ENCODE measurements at places on chromosomes 2 and 18.

GRCh38 chr2:147416099-147416498 is 428.7 kb upstream of the ACVR2A start:
- DNase-seq: no peak

DNA sequence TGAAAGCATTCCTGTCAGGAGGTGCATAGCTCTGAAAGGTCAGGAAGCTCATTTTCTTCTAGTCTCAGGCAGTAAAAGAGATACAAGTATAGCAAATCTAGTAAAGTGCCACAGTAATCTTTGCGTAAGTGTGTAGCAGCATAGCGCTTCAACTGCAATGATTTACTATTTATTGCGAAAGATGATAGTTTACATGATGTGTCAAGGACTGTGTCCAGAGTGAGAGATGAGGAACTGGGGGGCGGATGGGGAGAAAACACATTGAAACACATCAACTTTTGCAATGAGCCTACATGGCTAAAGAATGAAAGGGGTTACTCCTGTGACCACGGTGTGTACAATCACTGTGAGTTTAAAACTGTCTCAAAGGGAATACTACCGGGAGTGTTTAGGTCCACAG is 644.4 kb downstream of the GALR1 start:
- DNase-seq: no peak

GRCh38 chr2:86025229-86025820 is 80.4 kb downstream of the POLR1A start:
- no peak for DNase-seq

- no peak for DNase-seq
Measured at GRCh38 chr18:64273724-64274123, 124.8 kb upstream of the LINC00305 start.

DNA sequence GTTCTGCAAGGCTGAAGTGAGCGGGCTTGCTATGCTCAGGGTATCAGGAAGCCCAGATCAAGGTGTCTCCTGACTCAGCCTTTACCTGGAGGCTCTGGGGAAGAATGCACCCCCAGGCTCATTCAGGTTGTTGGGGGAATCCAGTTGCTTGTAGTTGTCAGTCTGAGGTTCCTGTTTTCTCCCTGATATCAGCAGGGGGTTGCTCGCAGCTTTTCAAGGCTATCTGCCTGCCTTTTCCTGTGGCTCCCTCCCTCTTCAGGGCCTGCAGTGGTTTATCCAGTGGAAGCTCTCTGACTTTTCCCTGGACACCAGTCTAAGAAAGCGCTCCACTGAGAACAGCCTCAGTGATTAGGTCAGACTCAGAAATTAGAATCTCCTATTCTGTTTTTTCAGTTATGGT is 116.6 kb downstream of the PTPRM start:
- DNase-seq: no peak

GRCh38 chr18:60905699-60906098 is 427.5 kb upstream of the CDH20 start:
- no peak for DNase-seq

GRCh38 chr2:108575132-108575966 is 41.1 kb downstream of the LIMS1 start:
- DNase-seq: no peak

DNA sequence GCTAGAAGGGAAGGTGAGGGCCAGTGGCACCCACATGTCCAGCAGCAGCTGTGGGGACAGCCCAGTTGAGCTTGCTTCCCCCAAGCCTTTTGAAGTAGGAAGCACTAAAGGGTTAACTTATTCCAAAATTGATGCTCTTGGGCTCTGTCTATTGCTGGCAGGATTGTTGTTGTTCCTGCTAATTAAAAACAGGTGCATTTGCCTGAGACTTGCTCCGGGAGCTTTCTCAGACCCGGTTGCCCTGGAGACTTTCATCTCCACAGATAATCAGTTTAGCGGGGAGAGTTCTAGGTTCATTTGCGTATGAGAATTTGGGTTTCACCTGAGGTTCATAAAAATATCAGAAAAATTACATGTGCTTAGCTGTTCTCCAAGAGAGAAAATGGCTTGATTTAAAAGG is 277.3 kb downstream of the LRATD1 start:
- no peak for DNase-seq

DNA sequence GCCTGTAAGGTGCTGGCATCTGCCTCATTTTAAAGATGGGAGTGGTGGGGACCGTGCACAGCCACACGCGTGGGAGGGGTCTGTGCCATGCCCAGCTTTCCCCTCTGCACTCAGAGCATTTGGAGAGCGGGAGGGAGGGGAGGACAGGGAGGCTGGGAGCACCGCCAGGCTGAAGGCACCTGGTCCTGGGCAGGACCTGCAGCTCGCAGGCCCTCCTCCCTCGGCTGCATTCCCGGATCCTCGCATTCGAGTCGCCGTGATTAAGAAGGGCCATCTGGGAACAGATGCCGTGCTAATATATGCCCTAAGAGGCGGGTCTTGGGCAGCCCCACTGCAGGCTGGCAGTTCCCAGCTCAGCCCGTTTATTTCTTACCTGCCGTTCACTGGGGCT is 84.0 kb downstream of the PTGR3 start:
- no peak for DNase-seq

DNA sequence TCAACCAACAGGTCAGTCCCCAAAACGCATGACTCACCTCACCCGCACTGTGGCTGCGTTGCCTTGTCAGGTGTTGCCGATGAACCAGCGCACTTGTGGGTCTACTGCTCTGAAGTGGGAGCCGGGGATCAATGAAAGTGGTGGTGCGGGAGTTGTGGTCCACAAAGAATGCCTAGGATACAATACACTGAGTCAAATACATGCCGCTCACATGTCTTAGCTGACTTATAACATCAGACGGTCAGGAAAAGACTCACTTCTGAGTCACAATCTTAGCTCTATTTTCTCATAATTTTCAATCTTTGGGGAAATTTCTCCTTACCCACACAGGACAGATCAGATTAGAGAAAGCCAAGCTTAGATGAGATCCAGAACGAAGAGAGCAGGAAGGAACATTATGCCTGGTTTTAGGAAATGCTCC is 107.1 kb upstream of the STK17B start:
- DNase-seq: no peak

- DNase-seq: no peak
Measured at GRCh38 chr2:160635488-160635887, 141.9 kb upstream of the RBMS1 start.

DNA sequence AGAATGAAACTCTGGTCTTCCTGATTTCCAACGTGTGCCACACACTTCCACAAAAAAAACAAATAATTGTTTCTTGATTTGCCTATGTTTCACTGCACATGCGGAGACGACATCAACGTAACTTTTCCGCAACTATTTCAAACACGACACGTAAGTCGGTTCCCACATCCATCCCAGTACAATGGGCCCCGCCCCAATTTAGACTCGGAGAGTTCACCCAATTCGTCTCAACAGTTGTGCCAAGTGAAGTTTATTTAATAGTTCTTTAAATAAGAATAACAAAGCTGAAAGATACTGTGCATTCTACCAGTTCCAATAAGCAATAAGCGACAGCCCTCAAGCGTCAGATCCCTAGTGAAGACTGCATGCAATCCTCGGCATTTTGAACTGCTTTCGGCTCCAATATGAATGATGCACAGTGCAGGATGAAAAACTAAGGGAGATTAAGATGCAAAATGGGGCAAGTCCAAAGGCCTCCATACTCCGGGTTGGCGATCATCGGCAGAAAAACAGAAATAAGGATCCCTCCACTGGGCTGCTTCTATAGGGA is 664 bp downstream of the CCT4 start:
- no peak for DNase-seq

- DNase-seq: no peak
Measured at GRCh38 chr18:9038277-9038871, 64.1 kb upstream of the NDUFV2 start.

GRCh38 chr2:72141032-72141645 is 6.5 kb downstream of the CYP26B1 start:
- DNase-seq: no peak

DNA sequence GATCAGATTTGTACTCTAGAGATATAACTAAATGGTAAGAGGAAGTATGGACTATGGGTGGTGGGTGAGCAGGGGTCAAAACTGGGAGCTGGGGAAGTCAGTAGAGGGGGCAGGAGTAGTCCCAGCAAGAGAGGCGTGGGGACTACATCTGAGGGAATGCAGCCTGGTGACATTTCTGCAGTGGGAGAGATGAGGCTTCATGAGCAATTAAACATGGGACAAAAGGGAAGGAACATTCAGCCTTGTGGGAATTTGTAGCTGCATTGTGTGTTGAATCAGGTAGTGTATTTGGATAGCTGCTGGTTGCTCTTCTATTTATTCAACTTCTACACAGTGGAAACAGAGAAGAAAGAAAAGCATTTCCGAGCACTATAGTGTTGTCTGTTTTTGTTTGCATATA is 3.6 kb downstream of the CNOT11 start:
- DNase-seq: no peak

DNA sequence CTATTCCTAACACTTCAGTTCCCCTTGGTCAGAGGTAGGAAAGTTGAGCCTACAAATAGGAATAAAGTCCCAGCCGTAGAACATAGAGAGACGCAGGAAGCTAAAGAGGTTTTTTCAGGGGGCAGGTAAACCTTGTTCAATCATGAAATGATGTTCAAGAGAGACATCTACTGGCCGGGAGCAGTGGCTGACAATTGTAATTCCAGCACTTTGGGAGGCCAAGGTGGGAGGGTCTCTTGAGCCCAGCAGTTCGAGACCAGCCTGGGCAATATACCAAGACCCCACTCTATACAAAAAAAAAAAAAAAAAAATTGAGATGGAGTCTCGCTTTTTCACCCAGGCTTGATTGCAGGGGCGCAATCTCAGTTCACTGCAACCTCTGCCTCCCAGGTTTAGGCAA is 66.7 kb upstream of the DNAJC10 start:
- DNase-seq: no peak

DNA sequence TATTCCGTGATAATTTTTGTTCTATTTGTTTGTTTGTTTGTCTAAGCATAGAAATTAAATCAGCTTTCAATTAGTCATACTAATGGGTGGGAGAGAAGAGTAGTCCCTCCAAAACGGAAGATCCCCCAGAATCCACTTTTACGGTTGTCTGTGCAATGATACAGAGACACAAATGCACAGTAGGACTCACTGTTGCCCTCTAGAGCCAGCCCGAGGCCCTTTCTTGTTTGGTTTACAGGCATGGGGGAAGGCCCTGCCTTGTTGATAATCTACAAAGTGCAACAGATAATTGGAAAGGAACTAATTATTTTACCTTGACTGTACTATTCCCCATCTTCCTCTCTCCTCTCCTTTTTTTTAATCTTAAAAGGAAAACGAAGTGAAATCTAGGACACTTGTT is 121.1 kb downstream of the ACOXL start:
- DNase-seq: no peak

DNA sequence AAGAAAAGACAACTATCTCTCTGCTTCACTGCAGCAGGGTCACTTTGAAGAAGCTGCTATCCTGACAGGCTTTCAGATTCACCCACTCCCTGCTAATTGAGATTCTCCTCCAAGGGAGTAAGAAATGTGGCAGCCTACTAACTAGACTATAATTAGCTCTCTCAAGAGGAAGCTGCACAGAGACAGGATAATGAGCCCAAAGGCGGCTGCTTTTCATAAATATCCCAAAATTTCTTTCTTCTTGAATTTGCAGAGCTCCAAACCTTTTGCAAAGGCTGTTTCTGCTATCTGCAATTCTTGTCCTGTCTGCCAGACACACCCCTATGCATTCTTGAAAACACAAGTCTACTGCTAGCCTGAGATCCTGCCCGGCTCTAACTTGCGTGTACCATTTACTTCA is 54.0 kb upstream of the RNU4ATAC start:
- DNase-seq: no peak

GRCh38 chr2:11420190-11420589 is 45.8 kb downstream of the E2F6 start:
- DNase-seq: no peak

DNA sequence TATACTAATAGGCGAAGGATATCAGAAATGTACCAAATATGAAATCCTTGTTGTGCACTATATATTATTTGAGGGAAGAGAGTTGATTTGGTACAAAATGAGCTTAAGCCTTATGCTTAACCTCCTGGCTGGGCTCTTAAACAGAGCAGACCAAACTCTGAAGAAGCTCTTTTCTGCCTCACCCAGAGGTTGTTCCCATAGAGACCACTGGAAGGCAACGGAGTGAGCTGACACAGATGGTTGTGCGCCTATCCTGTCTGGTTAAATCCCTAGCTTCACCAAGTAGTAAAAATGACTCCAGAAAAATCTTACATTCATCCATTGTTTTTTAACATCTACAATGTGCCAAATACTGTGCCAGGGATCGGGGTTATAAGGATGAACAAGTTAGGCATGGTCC is 55.9 kb upstream of the NOL4 start:
- no peak for DNase-seq

- DNase-seq: no peak
Measured at GRCh38 chr18:79739440-79739778, 58.3 kb upstream of the KCNG2 start.

DNA sequence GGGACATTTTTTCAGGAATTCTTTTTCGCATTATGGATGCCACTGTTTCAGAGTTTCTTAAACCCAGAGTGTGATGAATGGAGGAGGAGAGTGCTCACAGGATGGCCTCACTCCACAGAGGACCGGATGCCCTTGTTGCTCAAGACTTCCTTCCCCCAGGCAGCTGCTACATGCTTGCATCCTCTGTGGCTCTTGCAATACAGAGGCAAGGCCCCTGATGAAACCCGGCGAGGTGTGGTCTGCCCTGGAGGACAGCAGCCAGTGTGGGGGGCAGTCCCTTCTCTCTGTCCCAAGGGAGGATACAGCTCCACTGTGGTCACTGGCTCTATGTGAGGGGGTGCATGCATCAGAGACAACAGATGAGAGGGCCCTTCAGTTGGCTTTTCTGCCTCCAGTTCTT is 109.6 kb downstream of the SH3RF3 start:
- DNase-seq: no peak

- DNase-seq: no peak
Measured at GRCh38 chr2:88860421-88861075, 169.1 kb downstream of the RPIA start.

DNA sequence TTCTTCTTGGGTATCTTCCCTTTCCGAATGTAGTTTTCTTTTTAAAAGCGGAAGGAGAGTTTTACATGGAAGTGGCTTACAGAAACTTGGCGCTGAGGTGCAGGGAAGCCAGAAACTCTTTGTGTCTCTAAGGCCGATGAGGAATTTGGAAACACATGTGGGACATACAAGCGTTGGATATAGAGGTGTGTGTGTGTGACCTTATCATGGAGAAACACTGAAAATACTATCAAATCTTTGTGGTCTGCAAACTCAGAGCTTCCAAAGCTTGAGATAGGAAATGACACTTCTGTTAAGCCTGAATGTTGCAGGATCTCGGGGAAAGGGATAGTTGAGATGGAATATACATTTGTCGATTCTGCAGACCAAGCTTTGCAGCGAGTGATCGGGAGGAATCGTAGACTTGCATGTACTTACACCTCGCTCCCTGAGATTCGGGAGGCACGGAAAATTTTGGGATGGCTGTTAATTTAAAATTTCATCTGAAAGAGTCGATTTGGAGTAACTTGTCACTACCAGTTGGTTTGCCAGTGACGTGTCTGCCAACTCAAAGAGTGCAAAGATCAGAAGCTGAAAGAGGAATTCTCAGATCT is 1.0 kb downstream of the NAB1 start:
- DNase-seq: no peak

DNA sequence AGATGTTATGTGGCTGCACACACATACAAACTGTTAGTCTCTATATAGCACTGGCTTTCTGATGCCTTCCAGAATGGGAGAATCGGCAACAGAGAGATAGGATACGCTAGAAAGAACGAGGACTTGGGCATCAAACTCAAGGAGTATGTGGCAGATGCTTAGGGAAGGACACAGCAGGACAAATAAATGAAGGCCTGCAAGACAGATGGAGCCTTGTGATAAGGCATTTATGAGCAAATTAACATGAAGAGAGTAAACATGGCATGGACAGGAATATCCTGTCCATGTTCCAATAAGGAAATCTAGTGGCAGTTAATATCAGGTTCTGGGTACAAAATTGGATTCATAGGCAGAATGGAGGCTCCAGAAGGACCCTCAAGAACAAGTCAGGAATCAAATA is 136.9 kb downstream of the SLC4A10 start:
- DNase-seq: no peak

Data from left forelimb (tissue), 1 donor.